ENCODE measurements at places on chromosomes 4 and X. TPM values are rescaled to one million over a fixed set of nuclear protein-coding genes. Genes with fewer than 3 reads are reported as not detected.

DNA sequence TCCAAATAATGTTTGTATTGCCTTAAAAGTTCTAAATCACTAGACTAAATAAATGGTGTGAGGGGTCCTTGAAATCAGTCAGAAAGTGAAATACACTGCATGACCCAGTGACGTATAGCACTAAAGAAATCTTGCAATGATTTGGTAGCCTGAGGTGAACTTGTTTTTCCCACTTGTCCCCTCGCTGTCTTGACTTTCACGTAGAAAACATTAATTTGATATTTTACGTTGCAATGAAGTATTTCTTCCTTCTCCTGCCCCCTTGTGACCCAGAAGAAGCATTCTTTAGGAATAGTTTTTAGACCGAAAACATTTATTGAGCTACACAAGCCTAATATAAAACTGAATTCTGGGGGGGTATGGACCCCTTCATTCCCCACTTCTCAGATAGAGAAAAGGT is 3.7 kb downstream of the KLB start:
- DNase-seq, result peak; percentile 25

DNA sequence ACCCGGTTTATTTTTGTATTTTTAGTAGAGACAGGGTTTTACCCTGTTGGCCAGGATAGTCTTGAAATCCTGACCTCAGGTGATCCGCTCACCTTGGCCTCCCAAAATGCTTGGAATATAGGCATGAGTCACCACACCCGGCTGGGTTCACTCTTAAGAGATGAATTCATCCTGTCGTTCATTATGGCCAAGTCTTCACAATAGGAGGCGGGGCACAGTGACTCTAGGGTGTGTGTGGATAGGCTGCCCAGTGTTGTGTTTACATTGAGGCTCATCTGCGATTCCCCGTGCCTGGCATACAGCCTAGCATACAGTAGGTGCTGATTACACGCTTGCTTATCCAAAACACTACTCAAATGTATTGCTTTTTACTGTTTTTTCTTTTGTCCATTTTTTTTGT is 41.3 kb upstream of the IGFBP7 start:
- DNase-seq, result no peak

Gene POU4F2
- total RNA-seq, result not detected

DNA sequence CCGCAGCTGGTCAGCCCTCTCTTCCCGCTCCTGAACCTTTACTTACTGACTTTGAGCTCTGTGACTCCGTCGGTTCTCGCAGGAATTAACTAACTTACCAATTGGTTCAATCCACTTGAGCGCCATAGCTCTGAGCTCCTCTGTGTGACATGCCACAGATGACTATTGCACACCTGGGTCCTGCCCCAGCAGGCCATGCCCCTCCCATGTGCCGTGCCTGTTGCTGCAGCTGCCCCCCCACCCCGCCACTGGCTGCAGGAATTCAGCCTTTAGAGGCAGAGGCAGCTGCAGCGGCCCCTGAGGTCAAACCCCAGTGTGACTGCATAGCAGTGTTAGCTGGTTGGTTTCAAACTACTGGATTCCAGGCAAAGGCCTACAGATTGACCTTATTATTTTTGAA is 70.6 kb downstream of the MTMR1 start:
- DNase-seq, result no peak
